Germinal center (tissue), 1 donor: ENCODE measurements at places on chromosomes 1 and 21.

DNA sequence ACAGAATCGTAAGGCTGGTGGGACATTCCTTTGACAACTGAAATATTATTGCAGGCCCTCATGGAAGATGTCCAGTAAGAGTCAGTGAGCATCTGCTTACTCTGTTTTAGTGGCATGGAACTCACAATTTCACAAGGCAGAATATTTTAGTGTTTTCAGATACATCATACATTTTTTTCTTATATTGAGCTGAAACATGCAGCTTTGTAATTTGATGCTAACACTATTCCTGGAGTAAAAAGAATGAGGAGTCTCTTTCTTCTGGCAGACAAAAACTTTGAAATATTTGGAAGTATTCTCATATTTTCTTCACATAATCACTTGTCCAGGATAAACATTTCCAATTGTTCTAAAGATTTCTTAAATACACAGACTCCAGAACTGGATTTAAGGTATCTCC lies 17.7 kb downstream of the CLDN17 start:
- no peak for DNase-seq

GRCh38 chr21:39386194-39386593 lies 37.3 kb upstream of the HMGN1 start:
- no peak for DNase-seq

GRCh38 chr1:198125995-198126735 lies 30.6 kb upstream of the NEK7 start:
- no peak for DNase-seq

DNA sequence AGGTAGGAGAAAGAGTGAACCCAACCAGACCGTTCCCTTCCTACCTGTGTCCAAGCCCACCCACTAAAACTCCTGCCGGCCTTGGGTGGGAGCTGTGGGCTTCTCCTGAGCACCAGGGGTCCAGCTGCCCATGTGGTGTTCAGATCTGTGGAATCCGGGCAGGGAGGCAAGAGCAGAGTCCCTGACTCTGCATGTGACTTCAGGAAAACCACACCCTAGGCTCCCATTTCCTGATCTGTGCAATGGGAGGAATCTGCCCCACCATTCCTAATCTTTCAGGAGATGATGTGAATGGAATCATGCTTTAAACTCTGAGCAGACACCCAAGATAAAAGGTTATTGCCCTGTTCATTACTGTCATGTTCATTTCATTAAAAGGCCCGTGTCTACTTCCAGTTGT lies 27.6 kb downstream of the EIF2D start:
- DNase-seq = no peak

- DNase-seq = no peak
Measured at GRCh38 chr1:70941563-70941962, 106.1 kb downstream of the PTGER3 start.

GRCh38 chr1:158115126-158115525 lies 65.6 kb upstream of the CD1D start:
- peak; percentile 45 for DNase-seq

- no peak for DNase-seq
Measured at GRCh38 chr1:83500987-83501591, 497.8 kb downstream of the TTLL7 start.

- no peak for DNase-seq
Measured at GRCh38 chr1:243806310-243806709, 43.7 kb downstream of the AKT3 start.

- no peak for DNase-seq
Measured at GRCh38 chr1:233300326-233300725, 4.8 kb upstream of the PCNX2 start.

GRCh38 chr1:42737257-42737656 lies 2.8 kb downstream of the CLDN19 start:
- DNase-seq = peak; percentile 17
